ENCODE measurements at places on chromosomes 5 and 9. TPM values are rescaled to one million over a fixed set of nuclear protein-coding genes. Genes with fewer than 3 reads are reported as not detected.

DBH gene
- total RNA-seq, result 0.10 TPM

ORM2 gene
- total RNA-seq, result not detected

PCDHA10 gene
- 20.3 TPM for total RNA-seq

ZNF462 gene
- 129 TPM for total RNA-seq

VLDLR gene
- total RNA-seq, result 38.1 TPM

ASPN gene
- total RNA-seq, result not detected

IL3 gene
- total RNA-seq, result not detected

QRFP gene
- total RNA-seq, result not detected

PAPPA gene
- 11.0 TPM for total RNA-seq

DNA sequence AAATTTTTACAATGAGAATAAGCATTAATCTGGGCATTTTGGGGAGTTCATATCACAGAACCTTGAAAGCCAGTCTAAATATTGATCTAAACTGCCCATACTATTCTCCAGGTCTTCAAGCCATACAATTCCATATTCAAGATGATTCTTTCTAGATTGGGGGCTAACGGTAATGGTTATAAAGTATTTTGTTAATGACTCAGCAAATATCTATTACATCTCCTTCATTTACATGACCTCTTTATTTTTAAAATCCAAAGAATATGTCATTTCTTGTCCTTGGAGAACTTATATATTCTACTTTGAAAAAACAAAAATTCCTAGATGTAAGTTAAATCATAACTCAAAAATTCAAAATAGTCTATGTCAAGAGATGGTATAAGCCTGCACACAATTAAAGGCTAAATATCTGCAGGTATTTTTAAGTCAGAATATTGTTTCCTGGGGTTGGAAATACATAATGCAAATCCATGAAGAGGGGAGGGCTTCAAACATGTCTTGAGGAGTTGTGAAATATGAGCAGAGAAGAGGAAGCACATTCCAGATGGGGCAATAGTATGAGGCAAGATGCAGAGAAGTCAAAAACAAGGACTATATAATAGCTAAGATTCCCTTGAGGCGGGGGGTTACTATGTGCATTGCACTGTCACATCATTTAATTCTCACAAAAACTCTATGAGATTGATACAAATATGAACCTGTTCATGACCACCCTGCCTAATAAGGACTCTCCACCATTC, 526.4 kb downstream of the NR2F1-AS1 start:
- DNase-seq, result no peak

DNA sequence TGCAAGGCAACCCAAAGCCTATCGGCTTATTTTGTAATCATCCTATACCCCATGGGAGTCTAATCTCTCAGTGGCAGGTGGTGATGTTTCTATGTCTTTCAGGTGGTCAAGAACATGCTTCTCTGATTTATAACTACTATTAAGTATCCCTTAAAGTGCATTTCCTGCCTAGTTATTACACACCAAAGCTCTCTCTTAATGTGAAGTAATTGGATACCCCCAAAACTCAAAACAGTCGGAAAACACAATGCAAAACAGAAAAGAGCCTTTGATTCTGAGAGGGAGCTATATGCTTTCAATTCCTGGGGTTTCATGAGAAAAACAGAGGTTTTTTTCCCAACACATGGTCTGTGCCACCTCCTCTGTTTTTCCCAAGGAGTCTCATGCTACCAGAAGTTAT, 416.4 kb downstream of the CSNK1G3 start:
- no peak for DNase-seq

- no peak for DNase-seq
Measured at GRCh38 chr9:68914751-68915150, 99.2 kb downstream of the PRKACG start.

DNA sequence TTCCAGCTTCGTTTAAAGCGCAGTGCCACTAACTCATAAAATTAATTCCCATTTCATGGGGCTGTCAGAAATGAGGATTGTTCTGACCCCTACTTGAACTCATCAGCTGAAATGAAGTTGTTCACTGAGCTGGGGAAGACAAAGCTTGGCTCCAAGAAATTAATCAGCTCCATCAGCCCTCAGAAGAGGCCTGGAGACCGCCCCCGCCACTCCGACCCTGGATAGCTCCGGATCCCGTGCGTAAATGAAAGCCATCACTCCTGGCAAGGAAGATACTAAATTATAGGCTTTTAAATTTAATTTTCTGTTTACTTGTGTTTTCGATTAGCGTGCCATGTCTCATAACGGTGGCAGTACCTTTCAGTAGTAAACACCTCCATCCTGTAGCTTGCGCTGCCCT, 142.8 kb upstream of the IRX2 start:
- DNase-seq, result no peak

- DNase-seq, result no peak
Measured at GRCh38 chr9:37480759-37481158, 5.0 kb upstream of the POLR1E start.

GRCh38 chr9:13863112-13863511, 450.8 kb downstream of the NFIB start:
- DNase-seq, result no peak

DNA sequence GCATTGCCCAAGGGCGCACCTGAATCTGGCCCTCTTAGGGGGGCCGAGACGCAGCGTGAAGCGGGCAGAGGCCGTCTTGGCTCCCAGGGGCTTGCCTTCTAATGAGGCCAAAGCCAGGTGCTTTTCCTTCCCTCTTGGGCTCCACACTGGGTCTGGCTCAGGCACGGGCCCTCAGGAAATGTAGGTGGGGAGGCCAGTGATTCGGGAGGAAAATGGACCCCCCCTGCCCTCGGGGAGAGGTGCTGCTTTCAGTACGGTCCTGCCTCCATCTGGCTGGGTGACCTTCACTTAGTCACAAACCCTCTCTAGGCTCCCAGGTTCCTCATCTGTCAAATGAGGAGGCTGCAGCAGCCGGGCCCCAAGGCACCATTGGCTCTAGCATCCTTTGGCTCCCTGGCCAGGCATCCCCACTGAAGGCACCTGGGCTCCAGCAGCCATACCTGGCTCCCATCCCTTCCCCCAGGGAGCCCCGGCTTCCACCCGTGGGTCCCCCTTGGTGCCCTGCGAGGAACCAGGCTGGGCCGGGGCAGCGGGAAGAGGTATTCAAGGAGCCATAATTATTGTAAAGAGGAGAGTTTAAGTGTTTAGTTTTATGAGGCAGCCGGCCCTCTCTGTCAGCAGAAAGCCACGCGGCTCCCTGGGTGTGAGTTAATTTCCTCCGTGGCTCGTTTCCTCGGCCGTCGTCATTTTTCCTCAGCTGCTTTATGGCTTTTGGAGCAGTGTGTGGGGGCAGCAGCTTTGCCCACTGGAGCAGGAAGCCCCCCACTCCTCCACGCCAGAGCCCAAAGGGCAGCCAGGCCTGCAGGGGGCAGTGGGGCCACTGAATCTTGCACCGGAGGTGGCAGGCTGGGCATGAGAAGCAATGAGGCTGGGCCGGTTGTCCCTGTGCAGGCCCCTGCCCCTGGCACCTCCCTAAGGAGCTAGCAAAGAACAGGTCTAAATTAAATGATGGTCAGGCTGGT, 24.9 kb upstream of the UNC5A start:
- DNase-seq, result no peak

DNA sequence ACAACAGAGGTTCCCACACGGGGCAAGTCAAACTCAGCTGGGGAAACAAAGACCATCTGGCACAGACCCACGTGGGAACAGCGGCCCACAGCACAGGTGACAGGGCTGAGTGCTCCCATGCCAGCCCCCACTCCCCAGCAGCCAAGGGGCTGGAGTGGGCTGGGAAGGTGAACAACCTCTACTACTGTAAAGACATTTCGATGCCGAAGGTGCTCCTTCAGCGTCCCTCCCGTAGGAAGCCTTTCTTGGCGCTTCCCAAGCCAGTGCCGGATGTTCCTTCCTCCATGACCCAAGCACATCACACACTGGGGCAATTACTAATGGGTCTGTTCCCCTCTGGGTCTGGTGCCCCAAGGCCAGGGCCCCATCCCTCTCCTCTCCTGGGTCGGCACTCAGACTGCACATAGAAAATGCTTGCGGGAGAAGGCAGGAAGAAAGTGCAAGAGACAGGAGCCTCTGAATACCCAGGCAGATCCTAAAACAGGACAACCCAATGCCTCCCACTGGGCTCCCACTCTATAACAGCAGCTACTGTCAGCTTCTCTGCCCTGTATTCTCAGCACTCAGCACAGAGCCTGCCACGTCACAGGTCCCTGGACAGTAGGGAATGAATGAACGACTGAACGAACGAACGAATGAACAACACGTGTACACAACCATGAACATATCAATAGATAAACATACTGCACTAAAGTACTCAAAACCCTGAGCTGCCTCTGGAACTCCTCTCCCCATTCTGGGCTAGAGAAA, 77.0 kb upstream of the LRRTM2 start:
- no peak for DNase-seq

GRCh38 chr5:130227699-130228098, 323.4 kb downstream of the CHSY3 start:
- no peak for DNase-seq

DNA sequence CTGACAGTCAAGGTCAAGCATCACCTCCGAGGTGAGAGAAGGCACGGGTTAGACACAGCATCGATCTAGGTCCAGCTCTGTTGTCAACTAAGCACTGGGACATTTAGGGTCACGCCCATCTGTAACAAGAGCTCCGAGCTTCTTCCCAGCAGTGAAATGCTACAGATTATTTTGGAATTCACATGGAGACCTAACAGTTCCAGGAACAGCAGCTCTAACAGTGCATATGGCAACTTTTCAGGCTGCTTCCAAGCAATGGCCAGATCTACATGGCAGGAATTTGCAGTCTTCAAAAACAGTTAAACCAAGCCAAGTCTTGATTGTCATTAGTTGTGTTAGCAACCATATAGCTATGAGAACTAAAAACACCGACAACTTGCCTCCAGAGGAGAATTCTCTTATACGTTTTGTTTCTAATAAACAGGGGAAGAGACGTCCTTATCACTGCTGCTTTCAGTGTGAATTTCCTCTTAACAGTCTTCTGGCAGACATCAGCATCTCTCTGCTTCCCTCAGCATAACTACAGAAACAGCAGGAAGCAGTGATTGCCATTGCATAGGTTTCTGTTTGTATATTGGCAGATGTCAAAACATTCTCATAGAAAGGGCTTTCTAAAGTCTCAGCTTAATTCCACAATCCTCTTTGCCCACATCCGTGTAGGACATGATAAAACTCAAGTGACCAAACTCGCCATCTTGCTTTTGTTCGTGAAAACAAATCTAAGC, 242.1 kb upstream of the DAPK1 start:
- DNase-seq, result no peak

- DNase-seq, result no peak
Measured at GRCh38 chr9:71941060-71941568, 29.7 kb downstream of the C9orf85 start.

DNA sequence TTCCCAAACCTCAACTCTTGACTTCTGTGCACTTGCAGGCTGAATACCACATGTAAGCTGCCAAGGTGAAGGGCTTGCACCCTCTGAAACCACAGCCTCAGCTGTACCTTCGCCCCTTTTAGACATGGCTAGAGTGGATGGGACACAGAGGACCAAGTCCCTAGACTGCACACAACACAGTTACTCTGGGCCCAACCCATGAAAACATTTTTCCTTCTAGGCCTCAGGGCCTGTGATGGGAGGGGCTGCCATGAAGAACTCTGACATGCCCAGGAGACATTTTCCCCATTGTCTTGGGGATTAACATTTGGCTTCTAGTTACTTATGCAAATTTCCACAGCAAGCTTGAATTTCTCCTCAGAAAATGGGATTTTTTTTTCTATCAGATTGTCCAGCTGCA, 331.0 kb upstream of the RGMB start:
- DNase-seq, result no peak

GRCh38 chr9:677461-678097, 163.9 kb upstream of the DMRT1 start:
- DNase-seq, result no peak

- no peak for DNase-seq
Measured at GRCh38 chr5:32989815-32990214, 278.7 kb downstream of the NPR3 start.

- no peak for DNase-seq
Measured at GRCh38 chr9:130235558-130236435, 29.8 kb upstream of the HMCN2 start.
